ENCODE measurements at places on chromosomes 11 and 22.
A peak's percentile ranks its signal among the peaks of the same experiment; 100 is the strongest.

- DNase-seq = no peak
Observed at GRCh38 chr11:64008914-64009633, 22.8 kb downstream of the OTUB1 start.

- peak; percentile 7 for DNase-seq
Observed at GRCh38 chr11:77198440-77198849, 70.4 kb downstream of the MYO7A start.

DNA sequence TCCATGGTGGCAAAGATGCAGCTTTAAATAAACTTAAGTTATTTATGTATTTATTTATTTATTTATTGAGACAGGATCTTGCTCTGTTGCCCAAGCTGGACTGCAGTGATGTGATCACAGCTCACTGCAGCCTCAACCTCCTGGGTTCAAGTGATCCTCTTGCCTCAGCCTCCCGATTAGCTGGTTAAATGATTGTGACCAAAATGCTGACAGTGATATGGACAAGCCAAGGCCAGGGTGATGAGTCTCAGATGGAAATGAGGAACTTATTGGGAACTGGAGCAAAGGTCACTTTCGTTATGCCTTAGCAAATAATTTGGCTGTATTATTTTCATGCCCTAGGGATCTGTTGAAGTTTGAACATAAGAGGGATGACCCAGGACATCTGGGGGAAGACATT lies 9.3 kb upstream of the LRP5 start:
- no peak for DNase-seq

DNA sequence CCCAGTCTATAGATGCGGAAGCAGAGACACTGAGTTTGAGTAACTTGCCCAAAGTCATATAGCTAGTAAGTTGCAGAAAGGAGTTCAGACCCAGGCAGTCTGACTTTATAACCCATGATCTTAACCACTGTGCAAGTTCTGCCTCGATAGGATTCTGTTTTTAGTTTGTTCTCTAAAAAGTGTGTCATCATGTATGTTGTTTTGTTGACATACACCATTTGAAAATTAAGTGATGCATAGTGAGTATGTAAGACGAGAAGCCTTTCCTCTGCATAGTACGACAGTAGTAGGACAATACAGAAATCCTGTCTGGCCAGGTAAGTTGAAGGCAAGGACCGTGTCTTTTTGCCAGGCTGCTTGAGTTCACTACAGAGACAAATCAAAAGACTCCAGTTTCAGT lies 3.3 kb downstream of the ZC3H12C start:
- no peak for DNase-seq

DNA sequence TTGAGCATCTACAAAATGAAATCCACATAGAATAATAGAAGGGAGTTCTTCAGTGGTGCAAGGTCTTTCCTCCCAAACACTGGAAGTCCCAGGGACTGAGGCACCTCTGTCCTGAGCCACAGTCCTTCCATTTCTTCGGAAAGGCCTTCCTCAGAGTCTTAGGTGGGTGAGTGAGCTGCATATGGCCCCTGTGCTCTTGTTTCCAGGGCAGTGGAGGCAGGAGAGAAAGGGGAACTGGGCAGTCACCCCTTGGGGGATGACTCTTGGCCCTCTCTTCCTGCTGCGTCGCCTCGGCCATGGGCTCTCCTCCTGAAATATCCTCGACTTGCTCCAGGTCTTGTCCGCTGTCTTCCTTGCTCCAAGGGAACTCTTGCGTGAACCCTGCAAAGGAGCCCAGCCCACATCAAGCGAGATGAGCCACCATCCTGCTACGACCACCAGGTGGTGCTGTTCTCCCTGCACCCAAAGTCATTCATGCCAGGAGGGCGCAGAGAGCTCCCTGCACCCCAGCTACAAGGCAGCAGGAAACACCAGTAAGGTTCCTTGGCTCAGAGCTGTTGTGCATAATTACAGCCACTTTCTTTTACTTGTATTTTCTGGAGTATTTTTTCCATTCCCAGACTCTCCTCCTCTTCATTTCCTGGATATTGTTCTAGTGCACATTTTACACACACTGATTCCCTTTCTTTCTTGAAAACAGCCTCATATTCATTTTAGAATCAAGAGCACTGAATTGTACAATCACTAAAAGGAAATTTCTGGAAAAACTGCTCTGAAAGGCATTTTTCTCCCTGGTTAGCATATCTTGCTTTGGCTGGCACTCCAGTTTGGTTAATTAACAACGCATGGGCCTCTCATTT lies 397.8 kb downstream of the OPCML start:
- DNase-seq = peak; percentile 18

GRCh38 chr11:116366980-116367645 lies 405.7 kb downstream of the BUD13 start:
- no peak for DNase-seq

DNA sequence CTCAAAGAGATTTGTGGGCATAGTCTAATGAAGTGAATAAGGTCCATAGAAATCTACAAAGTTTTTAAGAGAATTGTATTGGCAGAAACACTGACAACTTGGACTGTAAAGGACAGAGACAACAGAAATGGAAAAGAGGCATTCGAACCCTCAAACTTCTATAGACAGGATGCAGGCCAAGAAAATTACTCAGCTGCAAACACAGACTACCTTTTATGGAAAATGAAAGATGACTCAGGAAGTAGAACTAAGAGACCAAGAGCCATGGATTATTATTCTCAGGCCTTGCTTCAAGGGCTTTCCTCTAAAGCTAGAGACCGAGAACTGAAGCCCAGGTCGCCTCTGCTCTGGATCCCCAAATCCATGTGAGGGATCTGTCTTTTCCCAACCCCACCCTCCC lies 3.8 kb upstream of the PELI3 start:
- no peak for DNase-seq

DNA sequence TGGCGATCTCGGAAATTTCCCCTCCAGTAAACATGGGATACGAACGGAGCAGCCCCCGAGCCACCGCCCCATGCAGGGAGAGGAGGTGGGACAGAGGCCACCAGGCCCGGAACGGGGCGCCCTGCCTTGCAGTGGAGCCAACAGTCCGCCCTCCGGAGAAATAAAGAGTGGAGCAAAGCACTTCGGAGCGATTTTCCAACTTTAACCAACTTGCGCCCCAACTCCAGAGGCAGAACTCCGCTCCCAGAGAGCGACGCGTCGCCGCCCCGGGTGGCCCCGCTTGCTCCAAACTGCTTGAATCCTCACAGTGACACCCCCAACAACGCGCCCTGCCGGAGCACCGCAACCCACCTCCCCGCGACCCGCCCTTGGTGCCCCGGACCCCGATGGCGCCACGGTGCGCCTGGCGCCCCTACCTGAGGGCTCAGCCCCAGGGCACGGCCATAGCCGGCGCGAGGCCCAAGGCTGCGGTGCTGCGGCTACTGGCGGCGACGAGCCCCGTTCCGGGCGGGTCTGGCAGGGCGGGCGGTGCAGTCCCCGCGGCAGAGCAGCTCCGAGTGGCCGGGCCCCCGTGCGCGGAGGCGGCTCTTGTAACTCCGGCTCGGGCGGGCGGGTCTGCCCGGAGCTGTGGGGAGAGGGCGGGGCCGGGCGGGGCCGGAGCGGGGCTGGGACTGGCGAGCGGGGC lies at the start of gene AHNAK:
Gene AHNAK (minus strand): TSS at position 563 of the 685 bp plus-strand sequence. CDS start 10,708 bp downstream, outside the sequence.
- peak; percentile 61 for DNase-seq

DNA sequence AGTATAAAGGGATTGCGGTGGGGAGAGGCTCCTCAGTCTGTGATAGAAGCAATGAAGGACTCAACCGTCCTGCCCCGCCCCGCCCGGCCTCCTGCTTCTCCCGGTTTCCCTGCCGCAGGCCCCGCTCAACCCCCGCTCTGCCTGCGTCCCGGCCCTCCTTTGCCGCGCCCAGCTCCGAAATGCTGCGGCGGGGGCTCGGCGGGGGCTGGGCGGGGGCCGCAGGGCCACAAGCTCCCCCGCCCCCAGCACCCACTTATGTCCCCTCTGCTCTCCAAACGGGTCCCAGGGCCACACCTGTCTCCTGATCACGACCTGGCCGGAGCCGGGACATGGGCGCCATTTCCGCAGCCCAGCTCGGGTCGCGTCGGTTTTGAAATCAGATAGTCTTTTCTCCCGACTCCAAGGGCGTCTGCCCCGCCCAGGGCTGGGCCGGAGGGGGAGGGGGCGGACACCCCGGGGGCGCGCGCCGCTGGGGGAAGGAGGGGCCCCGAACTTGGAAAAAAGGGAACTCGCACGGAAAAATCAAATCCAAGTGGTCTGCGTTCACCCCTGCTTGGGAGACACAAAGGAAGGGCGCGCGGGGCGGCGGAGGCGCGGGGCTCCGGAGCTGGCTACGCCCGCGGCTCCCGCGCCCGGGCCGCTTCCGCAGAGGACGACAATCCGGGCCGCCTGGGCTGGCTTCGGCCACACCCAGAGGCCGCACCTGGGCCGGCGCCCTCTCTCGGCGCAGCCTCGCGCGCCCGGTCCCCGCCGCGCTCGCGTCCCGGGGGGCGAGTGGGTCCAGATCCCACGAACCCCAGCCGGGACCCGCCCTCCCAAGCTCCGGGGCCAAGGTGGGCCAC lies 70.6 kb upstream of the EP300 start:
- peak; percentile 44 for DNase-seq

- DNase-seq = no peak
Observed at GRCh38 chr11:46615756-46616155, 1.3 kb downstream of the HARBI1 start.

DNA sequence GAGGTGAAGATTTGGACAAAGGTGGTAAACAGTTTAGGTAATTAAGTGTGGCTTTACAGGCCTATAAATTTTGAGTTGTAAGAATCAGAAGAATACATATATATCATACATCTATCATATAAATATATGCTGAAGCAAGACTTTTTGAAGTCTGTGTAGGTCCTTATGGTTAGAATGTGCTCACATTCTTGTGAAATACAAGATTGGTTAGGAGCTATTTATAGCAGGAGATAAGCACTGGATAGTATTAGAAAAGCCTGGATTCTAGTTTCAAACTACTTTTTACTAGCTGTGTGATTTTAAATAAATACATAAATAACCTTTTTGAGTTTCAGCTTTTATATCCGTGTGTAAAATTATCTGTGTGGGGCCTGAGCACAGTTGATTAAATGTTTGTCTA lies 42.3 kb downstream of the ANKRD42 start:
- DNase-seq = no peak

DNA sequence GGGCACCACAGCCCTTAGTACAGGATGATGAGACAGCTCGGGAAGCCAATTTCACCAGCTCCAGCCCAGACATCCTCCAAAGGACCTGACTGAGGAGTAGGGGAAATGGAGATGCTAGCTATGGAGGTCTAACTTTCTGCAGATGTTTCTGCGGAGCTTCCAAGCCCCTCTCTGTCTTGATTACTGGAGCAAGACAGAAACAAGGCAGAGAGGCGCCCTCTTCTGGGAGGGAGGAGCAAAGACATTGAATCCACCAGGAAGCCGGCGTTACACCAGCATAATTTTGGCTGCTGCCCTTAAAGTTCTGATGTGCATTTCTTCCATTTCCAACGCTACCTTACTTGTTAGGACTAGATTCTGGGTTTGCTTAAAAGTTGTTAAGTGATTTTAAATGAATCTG lies 107.3 kb upstream of the HSD17B12 start:
- DNase-seq = no peak

DNA sequence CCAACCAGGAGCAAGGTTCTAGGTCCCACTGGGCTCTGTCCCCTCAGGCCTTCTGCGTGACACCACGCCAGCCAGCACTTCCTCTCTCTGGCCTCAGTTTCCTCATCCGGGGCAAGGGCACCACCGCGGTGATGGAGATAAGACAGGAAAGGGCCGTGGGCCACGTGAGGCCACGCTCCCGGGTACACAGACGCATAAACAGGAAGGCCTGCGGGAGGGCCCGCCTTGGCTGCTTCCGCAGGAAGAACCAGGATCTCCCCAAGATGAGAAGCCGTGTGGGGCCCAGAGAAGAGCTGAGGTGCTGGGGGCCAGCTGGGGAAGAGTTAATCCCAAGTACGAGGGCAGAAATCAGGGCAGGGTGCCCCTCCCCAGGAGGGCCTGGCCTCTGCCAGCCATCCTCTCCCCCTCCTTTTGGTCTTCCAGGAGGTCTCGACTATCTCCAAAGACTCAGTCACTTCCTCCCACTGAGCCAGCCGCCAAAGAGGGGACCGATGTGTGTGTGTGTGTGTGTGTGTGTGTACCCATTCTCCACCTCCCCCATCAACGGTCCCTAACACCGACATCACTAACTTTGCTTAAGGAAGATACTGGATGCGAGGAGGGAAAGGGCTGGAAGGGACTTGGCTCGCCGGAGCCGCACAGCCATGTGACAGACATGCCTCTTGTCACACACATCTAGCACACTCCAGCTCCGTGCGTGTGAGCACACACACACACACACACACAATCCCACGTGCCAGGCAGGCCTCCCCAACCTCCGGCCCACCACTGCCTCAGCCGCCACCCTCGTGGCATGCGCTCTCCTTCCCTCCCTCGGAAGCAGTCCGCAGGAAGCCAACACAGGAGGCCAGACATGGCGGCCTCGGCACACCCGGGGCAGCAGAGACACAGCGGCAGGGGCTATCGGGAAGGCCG lies 1.4 kb downstream of the MFNG start:
- DNase-seq = peak; percentile 69

DNA sequence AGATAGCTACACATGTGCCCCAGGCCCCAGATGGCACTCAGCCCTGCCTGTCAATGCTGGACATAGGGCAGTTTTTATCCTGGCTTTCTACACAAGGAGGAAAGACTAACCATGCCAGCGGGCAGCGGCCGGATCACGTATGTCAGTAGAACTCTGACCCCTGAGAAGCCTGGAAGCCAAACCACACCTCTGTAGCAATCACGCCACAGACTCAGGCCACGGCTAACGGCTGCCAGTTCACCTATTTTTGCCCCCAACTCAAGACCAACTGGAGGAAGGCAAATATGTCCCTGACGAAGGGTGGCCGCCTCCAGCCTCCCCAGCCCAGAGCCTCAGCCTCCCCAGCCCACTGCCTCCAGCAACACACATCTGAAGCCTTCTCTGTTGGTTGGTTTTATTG lies 7.2 kb upstream of the CD81 start:
- DNase-seq = no peak

DNA sequence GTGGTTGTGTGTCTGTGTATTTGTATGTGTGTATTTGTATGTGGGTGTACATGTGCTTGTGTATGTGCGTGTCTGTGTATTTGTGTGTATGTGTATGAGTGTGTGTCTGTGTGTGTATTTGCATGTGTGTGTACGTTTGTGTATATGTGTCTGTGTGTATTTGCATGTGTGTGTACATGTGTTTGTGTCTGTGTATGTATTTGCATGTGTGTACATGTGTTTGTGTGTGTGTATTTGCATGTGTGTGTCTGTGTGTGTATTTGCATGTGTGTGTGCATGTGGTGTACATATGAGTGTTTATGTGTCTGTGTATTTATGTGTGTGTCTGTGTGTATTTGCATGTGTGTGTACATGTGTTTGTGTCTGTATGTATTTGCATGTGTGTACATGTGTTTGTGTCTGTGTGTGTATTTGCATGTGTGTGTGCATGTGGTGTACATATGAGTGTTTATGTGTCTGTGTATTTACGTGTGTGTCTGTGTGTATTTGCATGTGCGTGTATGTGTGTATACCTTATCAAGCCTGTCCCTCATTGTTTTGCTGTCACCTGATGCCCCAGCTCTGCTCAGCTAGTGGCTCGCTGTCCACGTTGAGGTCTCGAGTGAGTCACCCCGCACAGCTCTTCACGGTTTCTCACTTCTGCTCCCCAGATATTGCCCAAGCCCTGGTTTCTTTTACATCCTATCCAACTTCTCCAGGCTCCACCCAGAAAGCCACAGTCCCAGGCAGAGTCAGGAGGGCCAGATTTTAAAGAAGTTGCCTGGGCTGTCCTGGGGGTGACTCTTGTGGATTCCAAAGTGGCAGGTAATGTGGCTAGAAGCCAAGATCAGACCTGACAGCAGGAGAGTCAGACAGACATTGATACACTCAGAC lies 15.2 kb downstream of the MB start:
- no peak for DNase-seq

- no peak for DNase-seq
Observed at GRCh38 chr22:30175690-30176288, 70.8 kb downstream of the LIF start.
